ENCODE measurements at places on chromosomes 4 and X.

DNA sequence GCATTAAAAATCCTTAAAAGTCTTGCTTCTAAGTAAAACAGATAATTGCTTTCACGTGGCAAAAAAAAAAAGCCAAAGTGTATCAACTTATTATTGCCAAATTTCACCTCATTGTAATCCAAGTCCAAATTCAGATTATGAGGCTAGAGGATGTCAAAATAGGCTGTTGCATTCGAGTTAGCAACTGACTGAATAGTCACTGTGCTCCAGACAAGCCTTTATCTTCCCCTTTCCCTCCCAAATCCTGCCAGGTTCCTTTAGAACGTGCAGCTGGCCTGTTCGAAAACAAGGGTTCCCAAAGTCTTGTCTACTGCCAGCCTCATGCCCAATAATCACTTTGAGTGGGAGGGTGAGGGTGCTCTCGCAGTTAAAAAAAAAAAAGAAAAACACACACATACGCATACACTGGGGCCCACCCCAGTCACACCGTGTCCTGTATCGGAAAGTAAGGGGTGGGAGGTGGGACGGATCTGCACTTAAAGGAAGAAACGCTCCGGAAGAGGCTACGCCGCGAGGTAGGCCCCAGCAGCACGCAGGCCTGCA, 603 bp downstream of the MAD2L1 start:
- no peak for DNase-seq

DNA sequence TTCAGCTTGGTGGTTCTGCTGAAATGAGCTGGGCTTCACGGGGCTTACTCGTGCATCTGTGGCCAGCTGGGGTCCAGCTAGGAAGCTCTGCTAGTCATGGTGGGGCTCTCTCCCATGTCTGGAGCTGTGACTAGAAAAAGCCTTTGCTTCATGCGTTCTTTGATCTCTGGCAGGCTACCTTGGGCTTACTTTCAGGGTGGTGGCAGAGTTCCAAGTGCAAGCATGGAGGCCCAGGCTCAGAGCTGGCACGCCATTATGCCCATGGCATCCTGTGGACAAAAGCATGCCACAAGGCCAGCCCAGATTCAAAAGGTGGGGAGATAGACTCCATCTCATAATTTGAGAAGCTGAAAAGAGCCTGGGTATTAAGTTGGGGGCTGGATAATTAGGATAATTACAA, 55.4 kb upstream of the GBA3 start:
- no peak for DNase-seq

DNA sequence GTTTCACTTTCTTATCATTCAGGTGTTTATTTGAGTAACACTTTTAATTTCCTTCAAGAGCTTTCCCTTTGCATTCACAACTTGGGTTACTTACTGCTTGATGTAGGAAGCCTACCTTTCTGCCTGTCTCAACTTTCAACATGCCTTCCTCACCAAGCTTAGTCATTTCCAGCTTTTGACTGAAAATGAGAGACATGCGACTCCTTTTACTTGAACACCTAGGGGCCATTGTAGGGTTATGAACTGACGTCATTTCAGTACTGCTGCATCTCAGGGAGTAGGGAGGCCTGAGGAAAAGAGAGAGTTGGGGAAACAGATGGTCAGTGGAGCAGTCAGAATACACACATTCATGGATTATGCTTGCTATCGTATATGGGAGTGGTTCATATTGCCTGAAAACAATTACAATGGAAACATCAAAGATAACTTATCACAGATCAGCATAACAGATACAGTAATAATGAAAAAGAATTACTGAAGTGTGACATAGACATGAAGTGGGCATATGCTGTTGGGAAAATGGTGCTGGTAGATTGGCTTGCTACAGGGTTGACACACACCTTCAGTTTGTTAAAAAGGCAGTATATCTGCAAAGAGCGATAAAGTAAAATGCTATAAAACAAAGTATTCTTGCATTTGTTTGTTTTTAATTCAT, 25.7 kb downstream of the USP53 start:
- DNase-seq, result no peak

GRCh38 chr4:82458729-82459128, 28.3 kb downstream of the ENOPH1 start:
- DNase-seq, result no peak

DNA sequence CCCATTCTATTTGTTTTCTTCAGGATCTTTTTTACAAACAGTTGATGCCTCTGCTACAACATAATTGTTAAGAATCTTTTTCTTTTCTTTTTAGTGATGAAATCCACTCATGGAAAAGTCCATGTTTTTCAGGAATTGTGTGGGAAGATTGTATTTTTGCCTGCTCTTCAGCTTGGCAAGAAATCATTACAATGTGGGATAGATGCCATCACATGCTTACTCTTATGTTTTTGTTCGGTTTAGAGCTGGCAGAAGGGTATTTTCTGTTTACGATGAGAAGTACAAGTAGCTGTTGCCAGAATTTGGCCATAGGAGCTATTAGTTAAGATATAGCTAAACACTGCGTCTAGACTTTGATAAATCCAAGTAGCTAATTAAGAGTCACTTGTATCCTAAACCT, 2585.3 kb downstream of the ARAP2 start:
- no peak for DNase-seq
